ENCODE measurements at places on chromosomes 7 and 10. TPM values are rescaled to one million over a fixed set of nuclear protein-coding genes. Genes with fewer than 3 reads are reported as not detected.

- no peak for DNase-seq
Measured at GRCh38 chr10:76342996-76343395, 911.6 kb downstream of the LRMDA start.

- no peak for DNase-seq
Measured at GRCh38 chr10:89078724-89079672, 88.4 kb downstream of the FAS start.

- DNase-seq = no peak
Measured at GRCh38 chr7:135939261-135939812, 37.8 kb downstream of the MTPN start.

DNA sequence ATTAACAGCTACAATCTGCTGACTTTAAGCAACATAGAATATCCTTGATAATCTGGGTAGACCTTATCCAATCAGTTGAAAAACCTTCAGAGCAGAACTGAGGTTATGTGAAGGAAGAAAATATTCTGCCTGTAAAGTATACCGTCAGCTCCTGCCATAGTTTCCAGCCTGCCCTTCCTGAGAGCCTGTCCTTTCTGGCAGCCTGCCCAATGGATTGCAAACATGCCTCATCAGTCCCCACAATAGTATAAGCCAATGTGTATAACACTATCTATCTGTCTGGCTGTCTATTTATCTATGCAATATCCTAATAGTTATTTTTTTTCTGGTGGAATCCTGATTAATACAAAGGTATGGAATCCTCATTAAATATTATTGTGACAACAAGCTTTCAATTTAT is 489.2 kb upstream of the KCND2 start:
- no peak for DNase-seq

DNA sequence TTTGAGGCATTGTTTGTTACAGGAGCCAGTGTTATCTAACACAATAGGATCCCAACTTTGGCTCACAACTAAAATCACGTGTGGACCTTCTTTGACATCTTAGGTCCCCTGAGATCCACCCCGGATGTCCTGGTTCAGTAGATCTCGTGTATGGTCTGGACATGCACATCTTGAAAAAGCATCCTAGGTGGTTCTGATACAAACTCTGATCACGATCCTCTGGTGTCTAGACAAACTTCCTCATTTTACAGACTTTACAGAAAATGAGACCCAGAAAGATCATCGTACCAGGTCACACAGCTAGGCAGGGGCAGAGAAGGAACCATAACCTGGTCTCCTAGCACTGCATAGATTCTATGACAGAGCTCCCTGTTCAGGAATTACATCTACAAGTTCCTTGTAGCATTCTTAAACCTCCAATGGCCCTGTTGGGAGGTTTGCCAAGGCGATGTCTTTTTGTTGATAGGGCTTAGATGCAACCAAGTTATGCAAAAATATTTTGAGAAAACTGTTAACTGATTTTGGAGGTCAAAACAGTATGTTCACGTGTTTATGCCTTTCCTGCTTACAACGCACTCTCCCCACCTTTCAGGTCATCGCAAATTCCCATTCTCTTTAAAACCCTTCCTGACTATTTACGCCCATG is 30.8 kb upstream of the CHST15 start:
- DNase-seq = no peak

GRCh38 chr7:141366091-141366621 is 185.1 kb upstream of the AGK start:
- DNase-seq = no peak

- DNase-seq = no peak
Measured at GRCh38 chr10:95395947-95396449, 105.2 kb upstream of the PDLIM1 start.

DNA sequence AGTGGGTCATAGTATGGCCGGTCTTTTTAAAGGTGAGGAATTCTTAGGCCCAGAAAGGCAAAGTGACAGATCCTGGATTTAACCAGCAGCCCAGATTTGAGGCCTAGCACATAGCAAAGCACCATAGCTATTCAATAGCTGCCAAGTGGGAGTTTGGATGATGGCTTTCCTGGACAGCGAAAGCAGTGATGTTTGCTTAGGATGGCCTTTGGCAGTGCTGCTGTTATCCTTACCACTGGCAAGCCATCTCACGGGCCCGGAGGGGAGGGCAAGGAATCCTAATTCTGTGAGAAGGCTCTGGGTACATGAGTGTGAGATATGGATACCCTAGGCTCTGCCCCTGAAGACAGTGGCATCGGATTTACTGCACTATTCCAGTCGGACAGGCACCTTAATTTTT is 50.4 kb downstream of the TCF7L2 start:
- DNase-seq = no peak

GRCh38 chr7:47444376-47445098 is 137.4 kb downstream of the TNS3 start:
- DNase-seq = no peak

DNA sequence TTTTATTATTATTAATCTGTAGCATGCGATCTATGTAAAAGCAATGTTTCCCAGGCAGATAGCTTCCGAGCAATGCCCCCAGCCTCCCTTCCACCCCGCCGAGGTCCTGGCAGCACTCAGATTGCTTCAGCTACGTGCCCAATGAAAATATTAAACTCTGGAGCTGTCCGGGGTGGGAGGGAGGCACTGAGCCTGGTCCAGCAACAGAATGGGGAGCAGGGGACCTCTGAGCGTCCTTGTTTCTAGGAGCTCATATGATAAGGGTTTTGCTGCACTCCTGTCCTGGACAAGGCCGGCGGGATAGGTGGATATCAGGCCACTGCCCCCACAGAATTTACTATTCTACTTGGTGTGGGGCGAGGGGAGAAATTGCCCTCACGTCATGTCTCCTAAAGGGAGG is 44.5 kb upstream of the CDK1 start:
- DNase-seq = no peak

DNA sequence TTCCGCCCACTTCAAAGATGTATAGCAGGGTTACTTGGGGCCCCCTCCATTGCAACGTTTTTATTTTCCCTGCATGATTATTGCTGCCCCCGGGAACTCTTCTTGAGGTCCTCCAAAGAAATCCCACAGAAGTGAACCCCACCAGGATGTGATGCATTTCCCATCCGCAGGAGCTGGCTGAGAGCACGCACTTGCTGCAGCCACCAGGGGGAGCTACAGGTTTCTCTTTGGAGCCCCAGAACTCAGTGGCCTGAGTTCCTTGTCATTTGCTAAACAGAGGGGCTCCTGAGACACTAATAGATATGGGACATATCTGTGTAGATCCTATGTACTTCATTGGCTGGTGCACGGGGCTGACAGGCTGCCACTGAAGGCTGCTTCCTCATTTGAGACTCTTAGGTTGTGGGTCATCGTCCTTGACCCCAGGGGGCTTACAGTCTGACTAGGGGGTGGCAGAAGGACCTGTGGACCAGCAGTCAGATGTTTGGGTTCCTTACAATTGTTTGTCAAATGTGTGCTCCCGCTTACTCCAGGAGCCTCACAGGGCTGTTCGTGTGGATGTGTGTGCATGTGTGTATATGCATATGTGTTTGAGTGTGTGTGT is 52.3 kb upstream of the ENO4 start:
- peak; percentile 37 for DNase-seq

DNA sequence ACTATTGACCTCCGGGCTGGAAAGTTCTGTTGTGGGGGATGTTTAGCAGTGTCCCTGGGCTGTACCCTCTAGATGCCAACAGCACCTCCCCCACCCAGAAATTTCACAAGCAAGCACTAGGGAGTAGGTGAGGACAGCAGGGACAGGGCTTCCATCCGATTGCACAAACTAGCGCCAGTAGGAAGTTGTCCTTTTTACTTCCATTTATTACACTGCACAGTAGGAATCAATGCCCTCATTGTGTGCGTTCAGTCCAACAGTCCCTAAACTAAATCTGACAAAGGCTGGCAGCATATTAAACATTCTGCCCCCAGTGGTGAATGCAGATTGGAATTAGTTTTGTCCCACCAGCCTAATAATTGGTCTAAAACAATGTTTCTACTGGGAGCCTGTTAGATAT is 6.4 kb upstream of the SOSTDC1 start:
- no peak for DNase-seq

- DNase-seq = no peak
Measured at GRCh38 chr10:126021833-126022500, 125.6 kb downstream of the FANK1 start.

DNA sequence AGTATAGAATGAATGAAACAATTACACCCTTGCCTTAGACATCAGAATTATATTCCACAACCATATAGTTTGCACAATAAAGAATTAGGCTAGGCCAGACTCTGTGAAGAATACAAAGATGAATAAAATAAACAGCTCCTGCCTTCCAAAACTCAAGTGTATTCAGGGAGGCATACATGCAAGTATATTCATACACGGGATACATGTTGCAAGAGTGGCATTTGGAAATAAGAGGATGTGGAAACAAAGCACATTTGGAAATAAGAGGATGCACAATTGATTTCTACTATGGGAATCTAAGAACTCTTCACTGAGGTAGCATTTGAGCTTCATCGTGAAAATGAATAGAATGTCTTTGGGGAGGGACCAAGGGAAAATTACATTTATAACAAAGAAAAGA is 27.0 kb upstream of the TMEM26 start:
- no peak for DNase-seq

- no peak for DNase-seq
Measured at GRCh38 chr7:36614959-36615358, 109.3 kb downstream of the AOAH start.

- DNase-seq = no peak
Measured at GRCh38 chr7:16647435-16647960, 1.5 kb downstream of the BZW2 start.

DNA sequence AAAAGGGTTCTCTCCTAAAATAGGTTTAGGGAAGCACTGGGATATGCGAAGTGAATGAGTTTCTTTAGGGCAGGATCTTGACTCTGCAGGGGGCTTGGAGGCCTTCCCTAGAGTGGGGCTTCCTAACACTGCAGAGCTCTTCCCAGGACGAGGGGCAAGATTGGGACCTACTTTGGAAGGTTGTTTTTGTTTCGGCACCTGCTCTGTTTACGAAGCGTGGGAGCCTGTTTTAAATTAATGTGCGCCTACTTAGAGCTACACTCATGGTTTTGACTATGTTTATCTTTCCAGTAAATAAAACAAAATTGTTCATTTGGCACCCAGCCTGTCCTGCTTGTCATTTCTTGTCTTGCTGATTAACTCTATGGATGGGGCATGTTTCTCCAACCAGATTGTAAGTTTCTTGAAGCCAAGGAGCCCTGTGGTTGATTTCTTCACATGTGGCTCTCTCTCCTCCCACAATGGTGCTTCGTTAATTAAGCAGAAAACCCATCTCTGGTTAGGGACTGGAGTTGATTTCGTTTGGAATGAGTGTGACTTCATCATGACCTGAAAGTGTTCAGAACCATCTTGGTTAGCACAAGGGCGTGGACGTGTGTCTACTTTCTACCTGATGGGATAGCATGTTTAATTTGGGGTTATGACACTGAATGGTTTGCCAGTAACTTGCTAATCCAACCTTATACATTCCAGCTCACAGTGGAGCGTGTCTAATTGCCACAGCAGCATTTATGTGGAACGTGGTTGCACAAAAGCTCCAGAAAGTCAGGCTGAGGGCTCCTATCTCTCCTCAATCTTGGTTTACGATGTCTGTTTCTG is 98.1 kb downstream of the TCF7L2 start:
- no peak for DNase-seq

DNA sequence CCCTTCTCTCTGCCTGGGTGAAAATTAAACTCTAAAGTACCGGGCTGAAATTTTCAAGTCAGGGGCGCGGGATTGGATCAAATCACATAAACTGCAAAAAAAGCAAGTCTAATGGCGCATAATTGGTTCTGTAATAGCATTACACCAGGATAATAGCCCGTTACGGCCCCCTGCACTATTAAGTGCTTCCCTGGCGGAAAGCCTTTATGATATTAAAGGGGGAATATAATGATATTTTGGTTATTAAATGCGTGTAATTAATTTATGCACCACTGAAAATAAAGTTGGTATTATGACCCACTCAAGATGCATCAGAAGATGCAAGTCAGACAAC is 744 bp upstream of the DRGX start:
- no peak for DNase-seq

GRCh38 chr7:43460733-43461348 is 122.1 kb upstream of the STK17A start:
- DNase-seq = no peak

GRCh38 chr7:92880212-92881090 is 44.1 kb upstream of the CDK6 start:
- no peak for DNase-seq

DNA sequence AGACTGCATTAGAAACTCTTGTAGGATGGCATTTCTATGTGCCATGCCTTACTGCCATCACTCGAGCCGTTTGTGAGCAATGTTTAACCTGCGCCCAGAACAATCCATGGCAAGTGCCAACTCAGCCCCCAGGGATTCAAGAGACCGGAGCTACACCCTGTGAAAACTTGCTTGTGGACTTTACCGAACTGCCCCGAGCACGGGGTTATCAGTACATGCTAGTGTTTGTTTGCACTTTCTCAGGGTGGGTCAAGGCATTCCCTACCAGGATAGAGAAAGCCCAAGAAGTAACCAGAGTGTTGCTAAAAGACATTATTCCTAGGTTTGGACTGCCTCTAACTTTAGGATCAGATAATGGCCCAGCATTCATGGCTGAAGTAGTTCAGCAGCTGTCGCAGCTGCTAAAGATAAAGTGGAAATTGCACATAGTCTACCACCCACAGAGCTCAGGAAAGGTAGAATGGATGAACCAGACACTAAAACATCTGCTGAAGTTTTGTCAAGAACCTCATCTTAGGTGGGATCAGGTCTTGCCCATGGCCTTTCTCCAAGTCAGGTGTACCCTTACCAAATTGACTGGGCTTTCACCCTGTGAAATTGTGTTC is 8.9 kb upstream of the CYREN start:
- no peak for DNase-seq

- DNase-seq = no peak
Measured at GRCh38 chr10:71381611-71382010, 15.1 kb upstream of the CDH23 start.

Gene SEMA4G
- total RNA-seq = 0.49 TPM

Gene ADARB2
- not detected for total RNA-seq

Gene CYP26C1
- not detected for total RNA-seq

Gene TLX1
- not detected for total RNA-seq

Gene HOXA6
- total RNA-seq = not detected

Gene CACUL1
- 31.3 TPM for total RNA-seq

Gene CALHM3
- not detected for total RNA-seq

Gene NME8
- total RNA-seq = not detected

Gene TWIST1
- not detected for total RNA-seq

Gene LRRD1
- total RNA-seq = not detected

Gene TAS2R41
- not detected for total RNA-seq

Data from CD8-positive, alpha-beta memory T cell (primary cell).